Endothelial cell (in vitro differentiated cells): ENCODE measurements at places on chromosomes 5 and 9.

DNA sequence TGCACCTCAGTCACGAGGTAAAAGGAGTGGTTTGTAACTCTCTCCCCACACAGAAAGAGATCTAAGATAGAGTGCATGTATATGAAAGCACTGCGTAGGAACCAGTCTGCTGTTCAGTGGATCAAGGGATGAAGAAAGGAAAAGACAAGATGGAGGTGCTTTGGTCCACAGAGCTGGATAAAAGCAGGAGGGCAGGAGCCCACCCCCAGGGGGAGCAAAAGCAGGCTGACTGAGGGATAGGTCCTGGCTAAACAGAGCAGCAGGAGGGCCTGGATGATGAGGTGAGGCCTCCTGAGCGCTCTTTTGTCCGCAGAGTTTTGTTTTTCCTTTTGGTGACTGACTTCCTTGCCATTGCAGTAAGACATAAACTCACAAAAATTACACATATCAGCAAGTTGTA is 293.5 kb upstream of the C9orf72 start:
- DNase-seq, result no peak

DNA sequence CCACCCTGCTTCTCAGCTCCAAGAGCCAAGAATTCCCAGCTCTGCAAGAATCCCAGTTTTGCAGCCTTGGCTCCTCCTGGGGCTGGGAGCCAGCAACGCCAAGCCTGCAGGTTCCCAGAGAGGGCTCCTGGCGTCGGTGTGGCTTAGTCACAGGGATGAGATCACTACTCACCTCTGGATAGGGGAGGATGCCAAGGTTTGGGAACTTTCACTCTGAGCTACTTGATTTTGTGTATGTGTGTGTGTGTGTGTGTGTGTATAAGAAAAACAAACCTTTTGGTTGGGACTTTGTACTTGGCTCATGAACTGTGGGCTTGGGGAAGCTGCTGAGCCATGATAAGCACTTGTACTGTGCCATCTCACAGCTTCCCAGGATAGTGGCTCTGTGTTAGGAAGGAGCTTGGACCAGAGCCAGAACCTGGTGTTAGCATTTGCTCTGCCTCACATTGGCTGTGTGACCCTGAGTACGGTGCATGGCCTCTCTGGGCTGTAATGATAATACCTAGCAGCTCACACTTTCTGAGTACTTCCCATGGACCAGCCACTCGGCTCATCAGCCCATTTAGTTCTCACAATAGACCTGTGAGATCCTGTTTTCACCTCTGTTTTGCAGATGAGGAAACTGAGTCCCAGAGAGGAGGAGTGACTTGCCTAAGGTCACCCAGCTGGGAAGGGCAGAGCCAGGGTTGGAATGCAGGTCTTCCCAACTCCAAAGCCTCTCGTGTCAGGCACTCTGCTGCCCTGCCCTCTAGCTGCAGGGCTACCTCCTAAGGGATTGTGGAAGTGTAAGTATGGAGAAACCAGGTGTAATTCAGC is 41.4 kb upstream of the DAB2IP start:
- no peak for DNase-seq

DNA sequence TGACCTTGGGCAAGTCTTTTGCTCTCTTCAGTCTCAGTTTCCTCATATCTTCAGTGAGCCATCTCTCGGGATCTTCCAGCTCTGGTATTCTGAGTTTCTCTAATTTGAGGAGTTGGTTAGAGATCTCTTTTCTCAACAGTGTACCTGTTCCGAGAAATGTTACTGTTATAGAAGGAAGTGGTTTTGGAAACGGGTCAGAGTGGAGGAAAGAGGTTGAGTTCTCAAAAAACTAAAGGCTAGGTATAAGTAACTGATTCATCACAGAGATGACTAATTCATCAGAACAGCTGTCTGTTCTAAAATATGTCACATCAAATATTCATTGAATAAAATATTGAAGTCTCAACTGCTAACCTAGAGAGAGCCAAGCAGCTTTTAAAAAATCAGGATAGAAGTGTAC is 106.6 kb downstream of the PALM2AKAP2 start:
- no peak for DNase-seq

- no peak for DNase-seq
These were observed 45.0 kb upstream of the NR3C1 start for GRCh38 chr5:143448518-143448917.

DNA sequence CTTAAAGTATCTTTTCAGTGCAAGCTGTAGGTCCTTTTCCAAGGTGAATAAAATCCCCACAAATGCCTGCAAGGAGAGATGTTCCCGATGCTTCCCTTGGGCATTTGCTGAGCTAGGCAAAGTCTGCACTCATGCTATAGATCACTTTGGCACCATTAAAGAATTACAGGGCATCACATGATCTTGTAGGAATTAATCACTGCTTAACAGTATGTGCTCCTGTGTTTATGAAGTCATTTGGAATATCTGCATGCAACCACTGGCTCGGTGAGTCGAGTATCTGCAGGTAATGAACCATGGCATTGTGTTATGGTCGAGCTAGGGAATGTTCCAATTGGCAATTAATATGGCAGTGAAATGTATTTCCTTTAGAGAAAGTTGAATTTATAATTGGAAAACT is 615.1 kb downstream of the TLE1 start:
- DNase-seq, result no peak

- no peak for DNase-seq
These were observed 476.4 kb downstream of the SPOCK1 start for GRCh38 chr5:137022725-137023124.

DNA sequence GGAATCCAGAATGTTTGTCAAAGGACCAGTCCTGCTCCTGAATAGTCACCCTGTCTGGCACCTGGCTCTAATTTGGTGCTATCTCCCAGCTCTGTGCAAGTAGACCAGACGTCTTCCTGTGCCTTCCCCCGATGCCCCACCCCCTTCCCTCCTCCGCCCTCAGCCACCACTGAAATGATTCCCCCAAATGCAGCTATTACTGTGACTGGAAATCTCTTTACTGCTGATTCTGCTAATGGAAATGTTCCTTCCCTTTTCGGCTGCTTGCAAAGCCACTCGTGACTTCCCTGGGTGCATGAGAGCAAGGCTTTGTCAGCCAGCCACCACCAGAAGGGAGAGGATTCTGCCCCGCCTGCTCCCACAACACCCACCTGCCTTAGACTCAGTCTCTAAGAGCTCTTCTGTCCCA is 11.4 kb downstream of the ASTN2 start:
- no peak for DNase-seq

DNA sequence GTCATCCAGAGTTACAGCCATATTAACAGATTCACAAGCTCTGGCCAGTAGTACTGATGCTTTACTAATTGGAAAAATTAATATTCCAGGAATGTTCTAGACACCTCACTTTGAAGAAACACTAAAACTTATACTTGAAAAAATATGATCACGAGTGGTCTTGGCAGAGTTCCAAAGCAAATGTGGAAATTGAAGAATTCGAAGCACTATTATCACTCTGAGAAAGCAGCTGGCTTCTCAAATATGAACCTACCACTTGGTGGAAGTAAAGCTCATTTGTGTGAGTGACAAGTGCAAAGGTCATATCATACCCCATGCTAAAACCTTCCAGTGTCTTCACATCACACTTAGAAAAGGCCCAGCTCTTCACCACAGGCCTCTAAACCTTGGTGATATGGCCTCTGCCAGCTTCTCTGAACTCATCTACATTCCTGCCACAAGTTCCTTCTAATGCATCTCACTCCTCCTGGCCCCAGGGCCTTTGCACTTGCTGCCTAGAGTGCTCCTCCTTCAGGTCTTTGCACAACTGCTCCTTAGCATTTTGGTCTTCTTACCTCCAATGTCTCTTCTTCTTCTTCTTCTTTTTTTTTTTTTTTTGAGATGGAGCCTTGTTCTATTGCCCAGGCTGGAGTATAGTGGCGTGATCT is 175.7 kb upstream of the SMIM23 start:
- DNase-seq, result no peak

GRCh38 chr9:136185066-136185465 is 19.9 kb downstream of the LHX3 start:
- DNase-seq, result no peak

- no peak for DNase-seq
These were observed 219.1 kb downstream of the ADAMTS6 start for GRCh38 chr5:65262649-65263059.

DNA sequence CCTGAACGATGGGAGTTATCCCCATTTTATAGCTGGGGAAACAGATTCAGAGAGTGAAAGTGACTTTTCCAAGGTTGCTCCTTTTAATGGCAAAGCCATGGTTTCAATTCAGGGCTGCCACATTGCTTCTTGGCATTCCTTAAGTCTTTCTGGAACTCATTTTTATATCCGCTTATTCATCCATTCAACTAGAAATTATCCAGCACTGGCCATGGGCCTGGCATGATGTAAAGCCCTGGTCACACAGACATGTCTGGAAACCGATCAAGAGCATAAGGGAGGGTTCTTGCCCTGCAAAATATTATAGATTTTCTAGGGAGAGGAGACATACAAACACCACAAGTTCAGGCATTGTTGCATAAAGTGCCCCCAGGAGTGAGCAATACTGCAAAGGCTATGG is 43.0 kb upstream of the COL15A1 start:
- DNase-seq, result no peak

DNA sequence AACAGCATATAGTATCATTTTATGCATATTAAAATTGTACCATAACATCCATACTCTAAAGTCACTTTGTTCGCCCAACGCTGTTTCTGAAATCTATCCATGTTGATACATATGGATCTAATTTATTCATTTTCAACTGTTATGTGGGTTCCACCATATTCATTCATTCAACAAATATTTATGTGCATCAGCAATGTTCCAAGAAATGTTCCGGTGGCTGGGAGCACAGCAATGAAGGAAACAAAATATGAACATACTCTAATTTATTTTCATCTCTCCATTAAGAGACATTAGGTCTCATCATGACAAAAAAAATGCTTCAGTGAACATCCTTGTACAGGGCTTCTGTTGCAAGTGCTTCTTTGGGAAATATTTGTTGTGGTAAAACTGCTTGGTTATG is 75.4 kb downstream of the MARCHF3 start:
- DNase-seq, result no peak

DNA sequence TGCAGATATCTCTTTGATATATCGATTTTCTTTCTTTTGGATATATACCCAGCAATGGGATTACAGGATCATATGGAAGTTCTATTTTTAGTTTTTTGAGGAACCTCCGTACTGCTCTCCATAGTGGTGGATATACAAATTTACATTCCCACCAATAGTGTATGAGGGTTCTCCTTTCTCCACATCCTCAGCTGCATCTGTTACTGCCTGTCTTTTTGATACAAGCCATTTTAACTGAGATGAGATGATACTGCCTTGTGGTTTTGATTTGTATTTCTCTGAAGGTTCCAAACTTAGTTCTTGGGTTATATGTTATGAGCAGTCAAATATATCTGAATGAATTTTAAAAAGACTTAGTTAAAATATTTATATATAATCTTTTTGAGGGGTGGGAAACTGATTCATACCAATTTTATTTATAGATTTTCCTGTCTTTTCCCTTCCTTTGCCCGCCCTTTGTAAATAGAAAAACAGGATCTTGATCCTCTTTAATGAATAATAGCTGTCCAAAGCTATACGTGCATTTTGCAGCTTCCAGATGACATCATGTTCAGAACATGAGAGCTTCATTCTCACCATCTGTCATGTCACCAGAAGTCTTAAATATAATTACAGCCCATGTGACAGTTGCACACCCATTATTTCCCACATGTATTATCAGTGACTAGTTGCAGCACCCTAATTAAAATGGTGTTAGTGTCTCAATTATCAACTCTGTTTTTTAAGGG is 6.2 kb upstream of the ARHGEF28 start:
- no peak for DNase-seq

DNA sequence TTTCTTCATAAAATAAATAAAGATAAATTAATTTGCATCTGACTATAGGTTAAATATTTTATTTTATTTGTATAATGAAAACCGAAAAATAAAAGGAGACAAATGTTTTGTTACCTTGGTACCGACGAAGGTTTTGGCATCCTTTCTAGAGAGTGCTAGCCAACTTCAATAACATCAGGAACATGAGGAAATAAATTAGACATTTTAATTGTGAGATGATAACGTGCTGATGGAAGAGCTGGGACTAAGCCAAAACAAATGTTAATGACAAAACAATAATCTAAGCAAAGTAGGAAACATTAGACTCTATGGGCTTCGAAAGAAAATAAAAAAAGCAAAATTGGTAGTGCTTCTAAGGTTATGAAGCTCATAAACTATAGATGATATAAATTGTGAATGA is 201.0 kb downstream of the IRX2 start:
- no peak for DNase-seq

DNA sequence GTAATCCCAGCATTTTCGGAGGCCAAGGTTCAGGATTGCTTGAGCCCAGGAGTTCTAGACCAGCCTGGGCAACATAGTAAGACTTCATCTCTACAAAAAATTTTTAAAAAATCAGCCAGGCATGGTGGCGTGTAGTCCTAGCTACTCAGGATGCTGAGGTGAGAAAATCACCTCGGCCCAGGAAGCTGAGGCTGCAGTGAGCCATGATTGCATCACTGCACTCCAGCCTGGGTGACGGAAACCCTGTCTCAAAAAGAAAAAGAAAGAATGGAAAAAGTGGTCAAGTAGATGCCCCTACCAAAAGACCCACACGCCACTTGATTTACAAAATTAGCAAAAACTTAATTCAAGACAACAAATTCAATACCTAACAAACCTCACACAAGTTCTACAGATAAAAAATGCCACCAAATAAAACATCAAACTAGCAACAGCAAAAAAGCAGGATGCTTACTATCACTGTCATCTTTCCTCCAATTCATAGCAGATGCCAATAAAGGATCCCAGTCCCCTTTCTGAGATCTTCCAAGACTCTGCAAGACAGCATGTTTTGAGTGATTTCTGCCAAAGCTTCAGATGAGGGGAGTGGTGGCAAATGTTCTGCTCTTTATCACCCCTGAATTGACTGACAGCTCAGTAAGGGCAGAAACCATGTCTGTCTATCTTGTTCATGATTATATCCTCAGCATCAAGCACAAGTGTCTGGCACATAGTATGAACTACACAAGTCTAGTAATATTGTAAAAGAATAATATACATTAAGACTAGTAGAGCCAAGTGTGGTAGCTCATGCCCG is 34.2 kb upstream of the TESK1 start:
- DNase-seq, result no peak

GRCh38 chr5:78589923-78590322 is 58.6 kb downstream of the LHFPL2 start:
- no peak for DNase-seq

GRCh38 chr5:174793684-174794328 is 69.4 kb downstream of the MSX2 start:
- DNase-seq, result peak; percentile 80

- DNase-seq, result peak; percentile 8
These were observed 1203.4 kb upstream of the DMAC1 start for GRCh38 chr9:9002826-9003583.
